ENCODE measurements at places on chromosomes 6 and 20. TPM values are rescaled to one million over a fixed set of nuclear protein-coding genes. Genes with fewer than 3 reads are reported as not detected.

GRCh38 chr20:57851796-57852195 is 142.0 kb upstream of the PMEPA1 start:
- peak; percentile 20 for DNase-seq

DNA sequence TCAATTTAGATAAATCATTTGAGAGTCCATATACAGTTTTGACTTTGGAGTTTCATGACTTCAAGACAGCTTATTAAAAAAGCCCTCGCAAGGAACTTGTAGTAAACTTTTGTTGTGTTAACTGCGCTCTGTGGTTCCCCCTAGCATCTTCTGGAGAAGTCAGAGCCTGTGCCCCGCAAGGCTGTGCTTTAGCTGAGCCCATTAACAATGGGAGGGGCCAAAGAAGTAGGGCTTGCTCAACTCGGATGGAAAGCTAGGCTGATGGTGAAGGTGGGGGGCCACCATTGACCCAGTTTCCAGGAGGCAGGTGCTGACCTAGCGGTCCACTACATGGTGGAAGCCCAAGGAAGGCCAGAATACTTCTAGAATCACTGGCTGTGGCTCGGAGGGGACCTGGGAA is 29.3 kb upstream of the OVOL2 start:
- no peak for DNase-seq

DNA sequence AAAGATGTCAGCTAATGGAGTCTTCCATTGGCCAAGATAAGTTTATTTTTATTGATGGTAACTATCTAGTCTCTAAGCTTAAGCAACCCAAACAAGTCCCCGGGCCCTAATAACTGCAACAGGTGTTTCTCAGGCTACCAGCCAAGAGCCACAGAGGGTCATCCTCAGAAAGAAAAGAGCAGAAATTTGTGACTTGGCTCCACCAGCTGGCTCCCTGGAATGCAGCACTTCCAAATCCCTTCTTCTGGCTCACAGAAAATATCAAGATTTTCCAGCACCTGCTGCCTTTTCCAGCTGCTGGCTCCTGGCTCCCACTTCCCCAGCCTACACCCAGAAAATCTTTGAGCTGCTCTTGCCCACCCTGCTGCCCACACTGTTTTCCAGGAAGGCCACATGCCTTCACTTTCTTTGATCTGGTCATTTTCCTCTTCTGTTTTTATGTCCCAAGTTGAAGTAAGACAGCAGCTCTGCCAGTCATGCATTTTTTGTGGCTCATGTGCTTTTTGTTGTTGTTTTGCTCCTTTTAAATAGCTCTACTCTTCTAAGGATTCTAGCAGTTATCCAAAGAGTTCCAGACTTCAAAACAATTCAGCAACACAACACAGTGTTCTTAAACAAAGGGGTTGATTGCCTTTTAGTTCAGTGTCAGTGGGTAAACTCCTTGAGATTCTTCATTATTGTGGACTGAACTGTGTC is 151.0 kb upstream of the SMLR1 start:
- DNase-seq, result no peak

DNA sequence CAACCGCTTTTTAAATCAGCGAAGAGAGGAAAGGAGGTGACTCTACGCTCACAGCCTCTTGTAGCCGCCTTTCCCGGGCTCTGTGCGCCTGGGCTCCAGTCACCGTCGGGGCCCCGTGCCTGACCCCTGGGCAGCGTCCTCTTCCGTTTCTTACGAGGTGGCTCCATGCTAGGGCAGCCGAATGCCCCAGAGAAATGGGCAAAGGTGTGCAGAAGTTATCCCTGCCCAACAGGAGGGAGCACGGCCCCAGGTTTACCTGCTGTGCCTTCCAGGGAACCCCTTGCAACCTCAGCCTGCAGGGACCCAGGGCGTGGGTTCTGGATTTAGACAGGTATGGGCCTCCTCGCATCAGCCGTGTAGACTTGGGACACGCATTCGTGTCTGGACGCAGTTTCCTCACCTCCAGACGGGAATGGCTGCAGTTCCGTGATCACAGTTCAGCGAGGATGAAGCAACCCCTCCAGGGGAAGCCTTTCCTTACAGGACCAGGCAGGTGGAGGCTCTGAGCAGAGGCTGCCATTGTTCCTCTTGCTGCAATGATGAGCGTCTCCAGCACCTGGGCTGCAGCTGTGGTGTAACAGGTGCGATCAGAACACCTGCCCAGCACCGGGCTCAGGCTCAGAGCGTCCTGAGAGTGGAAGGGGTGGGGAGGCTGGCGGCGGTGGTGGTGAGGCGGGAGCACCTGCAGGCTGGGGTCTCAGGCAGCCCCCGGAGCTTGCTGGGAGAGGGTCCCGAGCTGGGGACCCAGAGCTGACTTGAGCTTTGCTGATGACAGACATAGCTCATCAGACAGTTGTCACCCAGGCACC is 81.3 kb upstream of the BHLHE23 start:
- DNase-seq, result no peak

- DNase-seq, result no peak
Measured at GRCh38 chr6:108897371-108897770, 49.1 kb downstream of the ARMC2 start.

DNA sequence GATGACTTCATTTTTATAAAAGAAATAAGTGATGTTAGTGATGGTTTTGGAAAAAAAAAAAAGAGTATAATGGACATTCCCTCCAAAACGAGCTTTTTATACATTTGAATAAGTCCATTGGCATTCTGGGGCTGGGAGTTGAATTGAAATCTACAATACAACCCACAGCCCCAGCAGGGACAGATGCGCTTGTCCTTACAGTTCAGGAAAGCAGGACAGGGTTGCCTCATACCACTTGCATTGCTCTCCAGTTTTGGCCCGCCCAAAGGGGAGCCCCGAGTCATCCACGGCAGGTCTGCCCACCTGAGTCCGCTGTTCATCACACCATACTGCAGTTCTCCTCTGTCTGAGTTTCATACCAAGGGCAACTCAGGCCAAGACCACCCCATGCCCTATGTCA is 46.2 kb downstream of the VAPB start:
- DNase-seq, result no peak

- no peak for DNase-seq
Measured at GRCh38 chr20:45305262-45305661, 1.4 kb upstream of the RBPJL start.

DNA sequence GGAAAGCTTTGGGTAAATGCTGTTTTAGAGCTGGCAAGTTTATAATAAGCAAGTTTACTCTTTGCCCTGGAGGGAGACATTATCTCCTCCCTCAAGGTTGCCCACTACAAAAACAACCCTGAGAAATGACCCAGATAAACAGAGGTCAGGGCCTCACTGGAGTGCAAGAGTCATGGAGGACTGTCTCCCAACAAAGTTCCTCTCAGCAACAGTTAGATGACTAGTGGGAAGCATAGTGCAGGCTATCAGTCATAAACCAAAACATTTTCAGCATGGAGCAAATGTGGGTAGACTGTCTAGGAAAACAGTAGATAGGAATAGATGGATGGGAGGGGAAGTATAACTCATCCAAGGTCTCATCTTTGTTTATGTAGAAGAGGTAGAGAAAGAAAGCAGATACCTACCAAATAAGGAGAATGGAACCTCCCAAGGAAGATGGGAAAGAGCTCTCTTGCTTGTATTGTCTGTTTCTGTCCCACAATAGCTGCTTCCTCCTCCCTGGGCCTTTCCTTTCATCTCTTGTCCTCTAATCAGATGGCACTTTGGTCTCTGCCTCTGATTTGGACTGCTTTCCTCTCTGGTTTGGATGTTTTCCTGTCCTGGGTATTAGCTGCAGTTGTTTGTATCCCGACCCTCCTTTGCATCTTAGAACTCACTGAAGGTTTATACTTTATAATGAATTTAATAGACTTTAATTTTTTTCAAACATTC is 95.4 kb downstream of the WASF1 start:
- no peak for DNase-seq

GRCh38 chr6:116387374-116387773 is 16.6 kb downstream of the DSE start:
- no peak for DNase-seq

GRCh38 chr6:73017476-73017875 is 207.8 kb downstream of the KHDC1L start:
- no peak for DNase-seq

Gene SAMD10
- total RNA-seq, result 3.9 TPM

Gene OOEP
- total RNA-seq, result not detected

Gene IL17F
- not detected for total RNA-seq

Measured in MG63 (cell line).